Stimulated activated CD4-positive, alpha-beta T cell treated with anti-CD3 and anti-CD28 coated beads, Interleukin-4, amount 100 ng/mL, for 1 hour (primary cell): ENCODE measurements at places on chromosomes 5 and 9.

DNA sequence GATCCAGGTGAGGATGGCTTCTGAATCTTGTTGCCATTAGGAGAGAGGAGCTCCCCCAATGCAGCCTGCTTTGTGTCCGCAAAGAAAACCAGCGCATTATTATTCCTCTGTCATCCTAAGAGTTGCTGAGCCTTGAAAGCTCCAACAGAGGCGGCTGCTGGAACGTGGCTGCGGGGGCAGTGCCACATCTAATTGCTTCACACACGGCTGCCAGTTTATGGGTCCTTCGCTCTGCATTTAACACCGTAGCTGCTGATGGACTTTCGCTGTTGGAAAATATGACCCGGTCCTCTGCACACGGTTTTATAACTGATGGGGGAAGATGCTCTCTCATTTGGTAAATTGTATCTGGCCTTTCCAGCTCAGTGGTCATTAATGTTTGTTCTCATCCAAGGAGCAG lies 38.0 kb downstream of the ZNF622 start:
- no peak for DNase-seq

GRCh38 chr9:122223435-122223834 lies 5.3 kb downstream of the LHX6 start:
- DNase-seq, result no peak

- DNase-seq, result peak; percentile 71
These were observed 31.4 kb upstream of the EGFL7 start for GRCh38 chr9:136631038-136632000.

GRCh38 chr5:128896675-128897074 lies 68.6 kb upstream of the SLC27A6 start:
- no peak for DNase-seq

DNA sequence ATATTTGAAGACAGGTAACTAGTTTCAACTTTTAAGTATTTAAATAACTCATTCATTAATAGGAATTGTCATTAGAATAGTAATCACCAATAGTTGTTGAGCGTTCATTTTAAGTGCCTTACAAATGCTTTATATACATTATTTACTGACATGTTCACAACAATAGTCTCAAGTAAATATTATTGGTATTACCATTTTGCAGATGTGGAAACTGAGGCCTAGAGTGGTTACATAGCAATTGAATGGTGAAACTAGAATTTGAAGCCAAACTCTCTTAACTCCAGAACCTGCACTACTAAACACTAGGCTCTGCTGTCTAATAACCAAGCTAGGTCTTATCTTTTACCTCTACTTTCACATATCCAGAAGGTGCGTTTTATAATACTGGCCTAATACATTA lies 4.8 kb upstream of the HSPA9 start:
- no peak for DNase-seq

DNA sequence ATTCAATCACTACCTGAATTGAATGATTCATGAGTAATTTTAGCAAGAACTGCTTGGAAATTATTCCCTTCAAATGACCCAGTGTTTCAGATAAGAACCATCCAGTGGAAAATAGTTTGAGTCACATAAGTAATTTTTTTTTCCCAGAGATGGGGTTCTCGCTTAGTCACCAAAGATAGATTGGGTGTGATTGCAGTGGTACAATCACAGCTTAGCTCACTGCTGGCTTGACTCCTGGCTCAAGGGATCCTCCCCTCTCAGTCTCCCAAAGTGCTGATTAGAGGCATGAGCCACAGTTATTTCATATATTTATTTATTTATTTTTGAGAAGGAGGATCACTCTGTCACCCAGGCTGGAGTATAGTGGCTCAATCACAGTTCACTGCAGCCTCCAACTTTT lies 574.5 kb upstream of the ARRDC3 start:
- DNase-seq, result no peak

DNA sequence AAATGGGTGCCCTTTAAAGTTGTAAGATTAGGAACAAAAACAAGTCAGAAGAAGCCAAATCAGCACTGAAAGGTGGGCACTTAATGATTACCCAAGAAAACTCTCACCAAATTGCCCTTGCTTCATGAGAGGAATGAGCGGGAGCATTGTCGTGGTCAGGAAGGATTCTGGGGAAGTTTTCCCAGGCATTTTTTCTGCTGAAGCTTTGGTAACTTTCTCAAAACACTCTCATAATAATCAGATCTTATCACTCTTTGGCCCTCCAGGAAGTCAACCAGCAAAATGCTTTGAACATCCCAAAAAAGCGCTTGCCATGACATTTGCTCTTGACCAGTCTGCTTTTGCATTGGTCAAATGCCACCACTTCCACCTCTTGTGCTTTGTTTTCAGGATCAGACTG lies 10.4 kb upstream of the PCDHGC3 start:
- DNase-seq, result no peak

DNA sequence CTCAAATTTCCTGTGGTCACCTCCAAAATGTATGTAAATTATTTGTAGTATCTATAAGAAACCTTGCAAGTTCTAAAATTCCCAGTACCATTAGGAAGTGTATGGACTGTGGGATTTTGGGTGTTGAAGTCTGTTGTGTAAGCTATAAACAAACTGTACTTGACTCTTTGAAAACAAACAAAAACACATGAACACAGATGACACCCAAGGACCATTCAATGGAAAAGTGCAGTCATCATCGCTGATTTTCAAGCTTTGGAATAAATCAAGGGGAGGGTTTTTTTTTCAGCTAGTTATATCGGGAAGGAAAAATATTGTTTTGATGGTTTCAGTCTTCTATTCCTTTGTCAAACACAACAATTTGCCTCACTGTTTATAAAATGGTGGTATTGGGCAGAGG lies 49.6 kb downstream of the ELL2 start:
- DNase-seq, result no peak

DNA sequence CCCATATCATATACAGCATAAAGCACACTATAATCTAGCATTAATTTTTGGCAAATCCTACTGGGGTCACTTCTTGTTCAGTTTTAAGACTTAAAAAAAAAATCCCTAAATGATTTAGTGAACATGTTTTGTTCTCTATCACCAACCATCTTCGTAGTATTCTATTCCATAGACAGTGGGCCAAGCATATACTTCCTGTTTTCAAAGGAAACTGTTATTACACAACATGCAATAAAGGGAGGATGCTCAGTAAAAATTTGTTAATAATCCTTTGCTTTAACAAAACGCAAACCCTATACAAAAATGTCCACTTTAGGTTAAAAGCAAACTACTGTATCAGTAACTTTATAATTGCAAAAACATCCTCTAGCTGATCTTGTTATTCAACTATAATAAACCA lies 13.0 kb downstream of the CCNH start:
- DNase-seq, result no peak

DNA sequence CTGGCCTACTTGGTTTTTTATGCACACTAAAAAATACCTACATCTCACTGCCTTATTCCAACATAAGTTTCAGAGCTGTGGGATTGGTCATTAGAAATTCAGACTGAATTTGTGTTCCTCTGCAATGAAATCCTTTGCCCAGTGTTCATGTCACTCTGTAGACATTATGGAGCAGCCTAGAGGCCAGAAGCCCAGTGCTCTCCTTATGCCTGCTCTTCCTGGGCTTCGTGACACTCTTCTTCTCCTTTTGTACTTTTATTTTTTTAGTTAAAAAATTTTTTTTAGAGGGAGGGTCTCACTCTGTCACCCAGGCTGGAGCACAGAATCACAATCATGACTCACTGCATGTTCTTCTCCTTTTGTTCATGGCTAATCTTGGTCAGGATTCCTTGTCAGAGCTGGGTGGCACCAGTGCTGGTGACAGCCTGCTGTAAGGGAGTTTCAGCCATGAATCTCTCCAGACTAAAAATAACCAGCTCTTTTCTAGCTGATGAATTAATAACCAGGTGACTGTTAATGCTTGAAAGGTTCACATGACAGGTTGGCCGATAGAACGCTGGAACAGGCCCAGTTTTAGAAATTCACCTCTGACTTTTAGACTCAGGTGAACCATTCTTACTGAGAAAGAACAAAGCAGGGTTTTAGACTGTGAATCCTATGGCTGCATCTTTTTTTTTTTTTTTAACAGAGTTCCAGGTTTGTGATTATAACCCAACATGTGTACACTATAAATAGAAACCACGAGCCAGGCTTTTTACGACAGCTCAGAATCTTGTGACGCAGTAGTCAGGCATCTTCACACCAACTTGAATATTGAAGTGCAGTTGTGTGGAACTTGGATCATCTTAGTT lies 34.1 kb upstream of the C5orf47 start:
- DNase-seq, result no peak

- peak; percentile 40 for DNase-seq
These were observed 172.3 kb downstream of the GNA14 start for GRCh38 chr9:77475641-77476473.

- no peak for DNase-seq
These were observed 3.0 kb downstream of the SLC22A5 start for GRCh38 chr5:132372542-132372941.

GRCh38 chr5:132232465-132232864 lies 4.8 kb upstream of the P4HA2 start:
- no peak for DNase-seq

DNA sequence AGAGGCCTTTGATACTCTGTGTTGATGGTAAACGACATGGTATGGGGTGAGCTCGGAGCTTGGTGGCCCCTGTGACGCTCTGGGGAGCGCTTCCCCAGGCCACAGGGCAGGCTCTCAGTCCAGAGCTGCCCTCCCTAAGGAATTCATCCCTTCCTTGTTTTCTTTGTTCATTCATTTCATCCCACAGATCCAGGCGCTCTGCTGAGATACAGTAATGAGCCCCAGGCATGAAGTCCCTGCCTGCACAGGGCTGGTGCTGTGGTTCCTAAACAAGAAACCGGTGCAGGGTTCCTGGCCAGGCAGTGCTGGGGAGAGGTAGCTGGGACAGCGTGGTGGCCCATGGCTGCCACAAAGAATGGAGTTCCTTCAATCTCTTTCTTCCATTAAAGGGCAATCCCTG lies 14.4 kb downstream of the NEK6 start:
- no peak for DNase-seq

DNA sequence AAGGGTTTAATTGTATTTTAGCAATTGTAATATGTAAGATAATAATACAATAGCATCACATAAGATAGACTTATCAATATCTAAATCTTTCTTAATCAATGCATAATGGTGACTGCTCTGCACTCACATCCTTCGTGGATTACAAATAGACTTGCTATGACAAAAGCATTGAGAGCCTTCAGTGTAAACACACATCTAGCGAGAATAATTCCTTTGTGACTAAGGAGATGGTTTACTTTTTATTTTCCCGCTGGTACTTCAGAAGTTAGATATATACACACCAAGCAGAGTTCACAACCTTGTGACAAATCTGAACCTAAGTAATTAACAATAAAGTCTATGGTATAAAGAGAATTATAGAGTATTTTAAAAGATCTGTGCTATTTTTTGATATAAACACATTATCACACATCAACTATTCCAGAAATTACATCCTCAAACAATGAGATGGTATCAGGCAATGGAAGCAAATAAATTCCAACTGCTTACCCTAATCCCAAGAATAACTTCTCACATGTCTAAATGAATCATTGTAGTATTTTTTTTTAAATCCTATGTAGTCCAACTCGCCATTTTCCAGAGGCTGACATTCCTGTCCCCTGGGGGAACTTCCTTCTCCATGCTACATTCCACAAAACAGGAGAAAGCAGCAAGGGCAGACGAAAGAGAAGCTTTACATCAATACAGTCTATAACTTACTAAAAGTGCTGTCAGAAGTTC lies 51.2 kb downstream of the MAPKAP1 start:
- DNase-seq, result no peak

DNA sequence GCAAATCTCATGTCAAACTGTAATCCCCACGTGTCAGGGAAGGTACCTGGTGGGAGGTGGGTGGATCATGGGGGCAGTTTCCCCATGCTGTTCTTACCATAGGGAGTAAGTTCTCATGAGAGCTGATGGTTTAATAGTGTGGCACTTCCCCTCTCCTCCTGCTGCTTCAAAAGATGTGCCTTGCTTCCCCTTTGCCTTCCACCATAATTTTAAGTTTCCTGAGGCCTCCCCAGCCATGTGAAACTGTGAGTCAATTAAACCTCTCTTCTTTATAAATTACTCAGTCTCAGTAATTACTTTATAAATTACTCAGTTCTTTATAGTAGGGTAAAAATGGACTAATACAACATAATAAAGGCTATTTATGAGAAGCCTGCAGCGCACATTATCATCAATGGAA lies 7.1 kb upstream of the CNTRL start:
- no peak for DNase-seq

DNA sequence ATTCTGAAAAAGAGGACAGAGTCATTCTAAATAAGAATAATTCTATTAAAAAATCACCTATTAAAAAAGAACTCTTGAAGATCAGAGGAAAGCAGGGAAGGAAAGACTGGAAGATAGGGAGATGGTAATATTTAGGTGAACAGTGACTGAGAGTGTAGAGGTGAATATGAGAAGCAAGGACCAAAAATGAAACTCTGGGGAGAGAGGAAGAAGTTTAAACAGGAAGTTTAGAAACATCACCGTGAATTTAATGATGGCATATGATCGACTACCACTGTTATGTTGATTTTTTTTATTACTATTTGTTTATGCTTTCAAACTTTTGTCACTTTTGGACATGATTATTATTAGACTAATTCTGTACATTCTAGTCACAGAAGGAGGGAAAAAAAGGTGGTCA lies 1.7 kb upstream of the SPINK6 start:
- no peak for DNase-seq

GRCh38 chr5:23389291-23390101 lies 117.9 kb upstream of the PRDM9 start:
- no peak for DNase-seq

DNA sequence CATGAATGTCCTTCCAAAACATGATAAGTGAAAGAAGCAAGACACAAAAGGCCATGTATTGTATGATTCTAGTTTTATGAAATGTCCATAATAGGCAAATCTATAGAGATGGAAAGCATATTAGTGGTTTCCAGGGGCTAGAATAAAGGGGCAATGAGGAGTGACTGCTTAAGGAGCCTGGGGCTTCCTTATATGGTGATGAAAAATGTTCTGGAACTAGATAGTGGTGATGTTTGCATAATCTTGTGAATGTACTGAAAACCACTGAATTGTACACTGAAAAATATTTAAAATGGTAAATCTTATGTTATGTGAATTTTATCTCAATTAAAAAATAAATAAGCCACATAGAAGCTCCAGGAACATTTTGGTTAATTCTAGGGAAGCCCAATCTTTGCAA lies 144.4 kb upstream of the ANKRD55 start:
- DNase-seq, result no peak

DNA sequence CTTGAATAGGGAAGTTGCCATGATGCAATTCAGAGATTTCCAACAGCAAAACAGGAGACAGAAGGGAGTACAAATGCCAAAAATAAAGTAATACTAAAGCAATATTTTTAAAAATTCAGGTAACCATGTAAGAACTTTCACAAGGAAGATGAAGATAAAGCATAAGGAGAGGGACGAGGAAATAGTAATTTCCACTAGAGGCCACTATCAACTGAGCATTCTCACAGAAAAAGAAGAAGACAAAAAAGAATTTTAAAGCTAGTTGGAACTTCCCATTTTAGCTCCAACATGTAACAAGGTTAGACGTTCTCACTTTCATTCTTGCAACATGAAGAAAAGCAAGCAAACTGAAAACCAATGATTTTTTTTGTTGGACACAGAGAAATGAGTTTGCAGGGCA lies 779.9 kb upstream of the CDH6 start:
- DNase-seq, result no peak
